ENCODE measurements at places on chromosomes 2 and 18. TPM values are rescaled to one million over a fixed set of nuclear protein-coding genes. Genes with fewer than 3 reads are reported as not detected.

DNA sequence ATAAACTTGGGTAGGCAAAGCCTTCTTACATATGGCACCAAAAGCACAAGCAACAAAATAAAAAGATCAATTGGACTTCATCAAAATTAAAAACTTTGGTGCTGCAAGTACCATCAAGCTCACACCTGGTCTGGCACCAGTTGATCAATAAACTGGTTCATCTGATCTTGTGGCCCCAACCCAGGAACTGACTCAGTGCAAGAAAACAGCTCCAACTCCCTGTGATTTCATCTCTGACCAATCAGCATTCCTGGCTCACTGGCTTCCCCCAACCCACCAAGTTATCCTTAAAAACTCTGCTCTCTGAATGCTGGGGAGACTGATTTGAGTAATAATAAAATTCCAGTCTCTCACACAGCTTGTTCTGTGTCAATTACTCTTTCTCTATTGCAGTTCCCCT is 8.4 kb downstream of the EPG5 start:
- DNase-seq, result no peak

GRCh38 chr2:200749631-200750322 is 61.9 kb upstream of the BZW1 start:
- no peak for DNase-seq

- DNase-seq, result no peak
Measured at GRCh38 chr2:32614084-32614483, 13.8 kb upstream of the TTC27 start.

- DNase-seq, result no peak
Measured at GRCh38 chr2:174516501-174517378, 29.9 kb upstream of the GPR155 start.

The CHRND gene
- total RNA-seq, result not detected

DNA sequence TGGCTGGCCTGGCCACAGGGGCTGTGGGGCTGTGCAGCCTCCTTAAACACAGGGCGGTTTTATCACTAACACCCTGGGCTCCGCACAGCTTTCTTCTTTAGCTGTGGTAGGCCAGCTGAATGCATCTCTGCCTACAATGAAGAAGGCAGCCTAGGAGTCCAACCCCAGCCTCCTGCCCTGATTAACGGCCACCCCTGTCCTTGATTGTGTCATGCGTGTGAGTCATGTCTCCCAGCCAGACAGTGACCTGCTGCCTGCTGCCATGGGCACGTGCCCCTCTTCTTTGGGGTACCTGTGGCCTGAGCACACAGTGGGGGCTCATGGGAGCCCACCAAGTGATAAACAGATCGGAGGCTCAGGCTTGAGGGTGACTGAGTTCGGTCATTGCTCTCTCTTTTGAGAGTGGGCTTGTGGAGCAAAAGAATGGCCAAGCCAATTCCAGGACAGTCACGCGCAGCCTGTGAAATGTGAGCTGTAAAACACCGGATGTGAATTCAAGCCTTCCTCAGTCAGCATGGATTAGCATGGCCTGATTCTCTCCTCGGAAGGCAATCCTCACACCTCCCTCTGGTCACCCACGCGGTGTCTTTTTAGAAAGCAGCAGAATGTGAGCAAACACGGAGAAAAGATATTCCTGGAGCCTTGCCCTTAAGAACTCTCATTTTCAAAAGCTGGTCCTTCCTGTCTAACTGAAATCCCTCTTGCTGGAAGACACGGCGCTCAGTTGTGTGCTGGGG is 144.1 kb downstream of the CELF4 start:
- DNase-seq, result no peak

- DNase-seq, result no peak
Measured at GRCh38 chr2:215711471-215712034, 275.7 kb upstream of the FN1 start.

DNA sequence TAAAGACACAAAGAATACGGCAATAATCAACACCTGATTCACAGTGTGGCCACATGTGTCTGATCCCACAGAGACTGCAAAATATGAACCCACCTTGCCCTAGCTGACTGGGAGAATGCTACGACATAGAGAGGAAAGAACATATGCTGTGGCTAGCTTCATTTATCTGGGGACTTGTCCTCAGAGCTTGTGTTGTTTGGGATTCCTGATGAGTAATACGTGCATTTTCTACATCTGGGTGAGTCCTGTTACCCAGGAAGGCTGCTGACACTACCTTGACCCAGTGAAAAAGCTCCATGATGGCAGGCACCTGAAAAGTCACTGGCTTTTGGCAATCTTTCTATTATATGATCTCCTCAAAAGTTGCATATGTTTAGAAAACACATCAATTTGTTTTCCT is 427.7 kb upstream of the LYPD1 start:
- DNase-seq, result no peak

The ALK gene
- not detected for total RNA-seq

The POTEI gene
- not detected for total RNA-seq

DNA sequence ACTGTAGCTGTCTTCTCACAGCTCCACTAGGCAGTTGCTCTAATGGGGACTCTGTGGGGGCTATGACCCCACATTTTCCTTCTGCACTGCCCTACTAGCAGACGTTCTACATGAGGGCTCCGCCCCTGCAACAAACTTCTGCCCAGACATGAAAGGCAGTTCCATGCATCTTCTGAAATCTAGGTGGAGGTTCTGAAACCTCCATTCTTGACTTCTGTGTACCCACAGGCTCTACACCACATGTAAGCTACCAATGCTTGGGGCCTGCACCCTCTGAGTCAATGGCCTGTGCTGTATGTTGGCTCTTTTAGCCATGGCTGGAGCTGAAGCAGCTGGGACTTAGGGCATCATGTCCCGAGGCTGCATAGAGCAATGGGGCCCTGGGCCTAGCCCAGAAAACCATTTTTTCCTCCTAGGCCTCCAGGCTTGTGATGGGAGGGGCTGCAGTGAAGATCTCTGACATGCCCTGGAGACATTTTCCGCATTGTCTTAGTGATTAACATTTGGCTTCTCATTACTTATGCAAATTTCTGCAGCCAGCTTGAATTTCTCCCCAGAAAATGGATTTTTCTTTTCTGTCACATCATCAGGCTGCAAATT is 123.0 kb downstream of the MYCN start:
- DNase-seq, result no peak

DNA sequence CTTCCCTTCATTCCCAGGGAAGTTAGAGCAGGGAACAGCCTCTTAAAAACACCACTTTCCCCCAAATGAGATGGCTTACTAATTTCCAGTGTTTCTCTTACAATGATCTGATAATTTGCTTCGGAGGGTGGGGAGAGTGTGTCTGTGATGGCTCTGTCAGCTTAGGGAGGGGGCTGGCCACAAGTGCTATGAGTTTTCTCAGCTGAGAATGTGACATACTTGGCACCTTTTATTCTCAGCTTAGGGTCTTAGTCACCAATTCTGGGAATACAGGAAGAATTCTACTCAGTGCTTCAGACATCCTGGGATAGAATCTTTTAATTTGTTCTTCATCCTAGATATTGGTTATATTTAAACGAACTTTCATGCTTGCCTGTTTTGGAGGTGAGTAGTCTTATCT is 64.4 kb downstream of the AOX1 start:
- no peak for DNase-seq

GRCh38 chr2:178716394-178716793 is 90.8 kb downstream of the TTN start:
- DNase-seq, result no peak

GRCh38 chr2:177332026-177332991 is 60.3 kb upstream of the AGPS start:
- peak; percentile 69 for DNase-seq

DNA sequence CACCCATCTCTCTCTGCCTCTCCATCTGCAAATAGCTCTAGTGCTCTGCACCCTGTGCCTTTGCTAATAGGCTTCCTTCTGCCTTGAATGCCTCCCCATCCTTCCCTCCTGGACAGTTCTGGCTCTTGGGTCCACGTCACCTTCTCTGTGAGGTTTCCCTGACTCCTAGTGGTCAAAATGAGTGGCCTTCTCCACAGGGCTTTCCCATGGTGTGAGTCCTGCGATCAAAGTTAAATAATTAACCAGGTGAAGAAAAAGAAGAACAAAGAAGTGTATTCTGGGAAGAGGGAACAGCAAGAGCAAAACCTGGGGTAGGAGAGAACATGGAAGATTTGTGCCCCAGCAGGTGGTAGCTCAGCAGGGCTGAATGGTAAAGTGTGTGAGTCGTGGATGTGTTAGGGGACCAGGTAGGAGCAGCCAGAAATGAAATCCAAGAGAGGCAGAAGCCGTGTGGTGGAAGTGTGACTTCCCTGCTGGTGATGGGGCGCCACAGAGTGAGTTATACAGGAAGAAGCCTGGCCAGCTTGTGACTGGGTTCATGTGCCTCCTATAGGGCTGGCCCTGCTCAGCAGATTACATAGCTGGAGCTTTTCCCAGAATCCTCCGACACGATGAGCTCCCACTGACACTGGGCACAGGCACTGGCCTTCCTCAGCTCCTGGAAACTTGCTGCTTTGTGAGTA is 93.8 kb upstream of the LDAH start:
- DNase-seq, result no peak

DNA sequence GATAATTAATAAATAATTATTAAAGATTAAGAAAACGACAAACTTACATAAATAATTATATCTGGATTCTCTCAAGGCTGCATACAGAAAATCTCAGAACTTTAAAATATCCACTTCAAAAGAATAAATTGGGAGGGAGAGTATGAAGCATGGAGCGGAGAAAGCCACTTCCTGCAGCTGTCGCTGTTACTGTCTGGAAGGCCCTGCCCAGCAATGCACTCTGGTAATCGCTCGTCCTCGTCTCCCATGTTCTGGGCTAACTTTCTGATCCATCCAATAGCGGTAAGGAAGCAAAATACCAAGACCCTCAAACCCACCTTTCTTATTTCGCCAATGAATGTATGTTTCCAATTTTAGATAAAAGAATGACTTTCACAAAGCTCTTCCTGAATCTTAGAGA is 26.7 kb downstream of the CYRIA start:
- no peak for DNase-seq

Measured in activated CD8-positive, alpha-beta T cell treated with anti-CD3 and anti-CD28 coated beads, Interleukin-2, amount 10 ng/mL, durations not matched to agents 7 days and 5 days (primary cell).